ENCODE measurements at places on chromosomes 3 and 15.

GRCh38 chr15:73175382-73175781 is 123.1 kb downstream of the NEO1 start:
- DNase-seq, result no peak

- no peak for DNase-seq
Measured at GRCh38 chr3:115658032-115658336, 34.7 kb downstream of the GAP43 start.

DNA sequence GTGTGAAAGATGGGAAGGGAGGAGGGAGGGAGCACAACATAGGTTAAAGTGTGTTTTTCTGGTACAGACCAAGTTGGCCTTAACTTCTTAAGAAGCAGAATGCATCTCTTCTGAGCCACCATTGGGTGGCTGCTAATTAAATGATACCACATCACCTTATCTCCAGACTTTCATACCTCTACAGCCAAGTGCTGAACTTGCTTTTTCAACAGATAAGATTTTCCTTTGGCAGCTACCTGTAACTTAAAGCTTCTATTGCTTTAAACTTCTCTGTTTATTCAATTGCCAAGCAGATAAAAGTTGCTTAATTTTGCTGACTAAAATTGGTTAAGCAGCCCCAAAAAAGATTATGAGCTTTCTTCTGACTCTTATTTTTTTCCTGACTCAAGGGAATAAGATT is 292.4 kb upstream of the SGO1 start:
- no peak for DNase-seq

- no peak for DNase-seq
Measured at GRCh38 chr3:99683465-99683864, 45.1 kb downstream of the COL8A1 start.

DNA sequence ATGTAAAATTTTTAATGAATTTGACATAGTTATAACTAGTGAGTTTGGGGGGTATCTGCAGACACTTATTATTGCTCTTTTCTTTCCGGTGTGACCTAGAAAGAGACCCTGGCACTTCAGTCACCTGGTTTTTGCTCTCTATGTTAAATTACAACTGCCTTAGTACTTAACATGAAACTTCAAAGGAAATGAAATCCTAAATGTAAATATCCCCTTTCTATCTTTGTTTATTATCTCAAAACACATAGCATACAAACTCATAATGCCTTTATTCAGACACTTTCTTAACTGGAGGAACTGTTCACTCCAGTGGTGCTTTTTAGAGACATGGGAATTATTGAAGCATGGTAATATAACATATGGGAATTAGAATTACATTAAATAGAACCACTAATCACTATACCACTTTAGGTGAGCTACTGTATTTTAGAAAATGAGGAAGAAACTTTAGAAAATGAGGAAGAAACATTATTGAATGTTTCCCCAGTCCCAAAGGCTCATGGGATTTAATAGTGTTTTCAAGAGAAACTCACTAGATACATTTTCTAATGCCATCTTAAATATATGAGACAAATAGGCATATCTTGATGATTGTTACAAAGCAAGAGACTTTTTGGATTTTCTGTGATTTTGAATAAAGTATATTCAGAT is 119.5 kb upstream of the MLF1 start:
- DNase-seq, result no peak

DNA sequence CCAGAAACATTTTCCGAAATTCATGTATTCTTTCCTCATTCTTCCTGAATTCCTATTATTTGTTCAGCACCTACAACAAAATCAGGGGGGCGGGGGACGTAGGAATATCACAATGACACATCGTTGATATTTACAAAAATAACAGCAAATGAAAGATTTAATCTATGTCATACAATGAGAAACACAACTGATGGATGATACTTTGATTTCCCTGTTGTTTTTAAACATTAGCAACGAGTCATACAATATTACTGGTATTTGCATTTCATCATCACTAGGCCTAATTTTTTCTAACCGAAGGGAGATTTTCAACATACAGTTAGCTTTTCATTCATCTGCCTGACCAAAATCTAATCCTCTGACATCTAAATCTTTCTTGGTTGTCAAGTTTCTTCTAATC is 45.3 kb upstream of the INO80 start:
- no peak for DNase-seq

- no peak for DNase-seq
Measured at GRCh38 chr3:146895026-146895749, 290.0 kb upstream of the PLSCR5 start.

Data from NCI-H2029 treated with DMSO at 0.1 percent for 48 hours (cell line).